Activated CD4-positive, alpha-beta T cell treated with anti-CD3 and anti-CD28 coated beads, Interleukin-2, amount 10 ng/mL, durations not matched to agents 7 days and 5 days (primary cell): ENCODE measurements at places on chromosomes 6 and 20. TPM values are rescaled to one million over a fixed set of nuclear protein-coding genes. Genes with fewer than 3 reads are reported as not detected.

GRCh38 chr20:10519361-10520046 is 84.4 kb downstream of the SLX4IP start:
- DNase-seq = peak; percentile 27

DNA sequence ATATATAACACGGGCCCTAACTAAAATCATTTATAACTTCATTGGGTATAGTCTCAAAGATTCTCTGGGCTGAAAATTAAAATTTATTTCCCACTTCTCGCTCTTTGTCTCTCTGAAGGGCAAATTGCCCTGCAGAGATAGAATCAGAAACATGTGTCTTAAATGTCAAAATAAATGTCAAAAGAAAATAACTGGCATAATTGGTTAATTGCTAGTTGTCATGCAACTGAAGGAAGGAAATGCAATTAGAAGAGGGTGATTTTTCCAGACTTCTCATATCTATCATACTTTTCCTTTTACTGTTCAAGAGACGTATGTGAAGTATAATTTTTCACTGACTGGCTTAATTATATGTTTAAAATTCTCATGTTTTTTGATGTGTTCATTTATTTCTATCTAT is 80.3 kb upstream of the HMGCLL1 start:
- DNase-seq = no peak

DNA sequence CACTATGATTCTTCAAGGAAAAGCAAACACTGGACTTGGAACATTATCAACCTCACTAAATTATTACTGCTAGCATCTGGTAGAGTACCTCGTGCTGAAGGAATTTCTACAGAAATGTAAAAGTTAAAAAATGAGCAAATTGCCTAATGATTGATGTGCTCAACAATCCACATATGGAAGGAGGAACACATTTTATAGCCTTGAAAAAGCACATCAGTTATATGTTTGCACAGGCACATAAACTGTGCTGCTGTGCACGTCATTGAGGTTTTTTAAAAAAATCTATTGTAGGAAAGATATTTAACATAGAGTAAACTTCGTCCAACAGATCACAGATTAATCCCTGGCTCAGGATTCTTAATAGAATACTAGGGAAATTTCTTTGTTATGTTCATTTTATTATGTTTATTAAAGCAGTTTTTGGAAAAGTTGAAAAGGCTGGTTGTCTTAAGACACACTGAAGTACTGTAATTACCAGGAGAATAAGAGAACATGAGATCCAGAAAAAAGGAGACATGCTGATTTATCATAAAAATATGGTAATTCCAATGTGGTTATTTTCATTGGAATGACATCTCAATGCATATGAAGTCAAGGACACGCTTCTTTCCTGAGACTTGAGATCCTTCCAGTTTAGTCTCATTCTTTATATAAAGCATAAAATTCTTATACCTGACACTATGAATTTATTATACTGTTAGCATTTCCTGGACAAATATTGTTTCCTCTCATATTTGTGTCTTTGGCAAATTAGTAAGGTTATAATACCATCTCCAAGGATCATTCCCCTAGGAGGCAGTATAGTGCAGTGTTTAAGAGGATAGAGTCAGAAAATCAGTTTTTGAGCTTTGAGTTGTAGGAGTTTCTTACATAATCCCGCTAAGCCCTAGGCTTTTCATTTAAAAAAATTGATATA is 511.1 kb downstream of the TENT5A start:
- DNase-seq = no peak

DNA sequence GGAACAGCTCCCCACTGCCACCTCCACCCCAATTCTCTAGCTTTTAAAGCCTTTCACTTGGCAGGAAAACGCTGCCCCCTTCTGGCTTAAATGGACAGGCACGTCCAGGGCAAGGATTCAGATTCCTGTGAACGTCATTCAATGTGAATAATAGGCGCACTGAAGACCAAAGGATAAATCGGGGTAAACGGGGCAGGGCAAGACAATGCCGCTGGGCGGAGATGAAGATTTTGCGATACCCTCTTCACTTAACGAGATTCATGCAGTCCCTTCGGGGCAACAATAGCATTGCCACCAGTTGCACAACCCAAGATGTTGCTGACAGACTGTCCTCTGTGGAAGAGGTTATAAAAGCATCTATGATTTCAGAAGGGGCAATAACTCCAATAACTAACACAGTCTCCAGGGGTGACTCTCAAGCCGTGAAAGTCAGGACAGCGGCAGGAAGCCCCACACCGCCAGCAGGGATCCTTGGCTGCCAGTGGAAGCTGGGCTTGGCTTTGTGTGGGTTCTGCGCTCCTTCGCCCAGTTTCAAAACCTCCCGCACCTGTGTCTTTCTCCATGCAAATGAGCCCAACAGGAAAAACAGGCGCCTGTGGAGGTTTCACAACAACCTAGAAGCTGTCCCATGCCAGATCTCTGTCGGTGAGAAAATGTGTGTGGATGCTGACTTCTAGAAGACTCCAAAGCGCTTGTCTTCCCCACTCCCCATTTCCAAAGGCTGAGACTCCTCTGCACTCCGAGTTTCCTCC is 291.8 kb downstream of the BMP7 start:
- DNase-seq = peak; percentile 41

GRCh38 chr6:133632206-133632605 is 256.7 kb upstream of the TCF21 start:
- DNase-seq = no peak

DNA sequence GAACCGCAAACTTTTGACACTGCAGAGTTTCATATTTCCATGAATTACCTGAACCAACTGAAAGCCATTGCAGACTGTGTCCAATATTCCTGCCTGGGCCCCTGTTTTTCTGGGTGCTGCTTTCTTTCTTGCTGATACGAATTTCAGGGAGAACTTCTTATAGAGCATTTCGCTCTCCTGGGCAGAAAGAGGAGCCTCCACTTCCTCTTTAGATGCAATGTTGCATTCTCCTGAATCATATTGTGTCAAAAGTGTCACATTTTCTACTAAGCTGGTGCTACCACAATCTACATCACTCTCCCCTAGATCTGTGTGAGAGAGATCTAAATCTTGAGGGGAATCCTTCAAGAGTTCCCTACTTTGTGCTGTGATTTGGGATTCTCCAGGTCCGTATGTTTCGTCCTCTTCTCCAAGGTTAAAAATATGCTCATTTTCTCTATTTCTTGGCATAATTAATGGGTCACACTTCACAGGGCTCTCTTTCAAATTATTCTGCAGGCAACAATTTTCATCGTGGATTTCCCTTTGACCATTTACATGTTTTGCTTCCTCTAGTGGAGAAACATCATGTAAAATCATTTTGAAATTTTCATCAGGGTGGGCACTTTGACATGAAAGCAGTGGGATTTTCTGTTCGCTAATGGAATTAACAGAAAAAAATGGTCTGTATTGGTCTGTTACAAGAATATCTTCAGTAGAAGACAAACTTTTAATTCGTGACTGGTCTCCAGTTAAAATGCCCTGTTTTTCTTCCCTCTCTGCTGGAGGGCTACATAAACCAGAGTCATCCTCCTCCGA is 102.3 kb downstream of the DST start:
- no peak for DNase-seq

DNA sequence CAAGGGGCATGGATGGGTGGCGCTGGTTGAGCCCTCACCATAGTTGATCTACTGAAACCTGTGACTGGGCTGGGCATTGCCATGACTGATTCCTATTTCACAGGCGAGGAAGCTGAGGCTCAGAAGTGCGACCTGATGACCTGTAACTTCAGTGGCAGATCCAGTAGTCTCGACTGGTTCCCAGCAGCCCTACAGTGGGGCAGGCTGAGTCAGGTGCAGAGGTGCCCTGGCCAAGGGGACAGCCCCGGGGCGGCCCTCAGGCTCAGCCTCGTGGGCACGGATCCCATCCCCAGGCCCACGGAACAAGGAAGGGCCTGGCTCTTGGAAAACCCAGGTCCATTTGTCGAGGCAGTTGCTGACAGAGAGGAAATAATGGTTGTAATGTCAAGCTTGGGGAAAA is 283.0 kb downstream of the CDH4 start:
- no peak for DNase-seq

GRCh38 chr6:154740658-154741057 is 7.4 kb downstream of the SCAF8 start:
- no peak for DNase-seq

GRCh38 chr20:38812709-38813573 is 7.4 kb downstream of the PPP1R16B start:
- no peak for DNase-seq

GRCh38 chr6:152173321-152173720 is 365.8 kb downstream of the ESR1 start:
- DNase-seq = no peak

- DNase-seq = no peak
Measured at GRCh38 chr6:31513456-31514165, 15.2 kb upstream of the MCCD1 start.

BPI gene
- total RNA-seq = not detected

C6orf141 gene
- 0.47 TPM for total RNA-seq

BCAS1 gene
- not detected for total RNA-seq

SLC22A7 gene
- not detected for total RNA-seq

STMN3 gene
- 54.4 TPM for total RNA-seq

IMPG1 gene
- not detected for total RNA-seq
